ENCODE measurements at places on chromosomes 2 and 18. TPM values are rescaled to one million over a fixed set of nuclear protein-coding genes. Genes with fewer than 3 reads are reported as not detected.

DNA sequence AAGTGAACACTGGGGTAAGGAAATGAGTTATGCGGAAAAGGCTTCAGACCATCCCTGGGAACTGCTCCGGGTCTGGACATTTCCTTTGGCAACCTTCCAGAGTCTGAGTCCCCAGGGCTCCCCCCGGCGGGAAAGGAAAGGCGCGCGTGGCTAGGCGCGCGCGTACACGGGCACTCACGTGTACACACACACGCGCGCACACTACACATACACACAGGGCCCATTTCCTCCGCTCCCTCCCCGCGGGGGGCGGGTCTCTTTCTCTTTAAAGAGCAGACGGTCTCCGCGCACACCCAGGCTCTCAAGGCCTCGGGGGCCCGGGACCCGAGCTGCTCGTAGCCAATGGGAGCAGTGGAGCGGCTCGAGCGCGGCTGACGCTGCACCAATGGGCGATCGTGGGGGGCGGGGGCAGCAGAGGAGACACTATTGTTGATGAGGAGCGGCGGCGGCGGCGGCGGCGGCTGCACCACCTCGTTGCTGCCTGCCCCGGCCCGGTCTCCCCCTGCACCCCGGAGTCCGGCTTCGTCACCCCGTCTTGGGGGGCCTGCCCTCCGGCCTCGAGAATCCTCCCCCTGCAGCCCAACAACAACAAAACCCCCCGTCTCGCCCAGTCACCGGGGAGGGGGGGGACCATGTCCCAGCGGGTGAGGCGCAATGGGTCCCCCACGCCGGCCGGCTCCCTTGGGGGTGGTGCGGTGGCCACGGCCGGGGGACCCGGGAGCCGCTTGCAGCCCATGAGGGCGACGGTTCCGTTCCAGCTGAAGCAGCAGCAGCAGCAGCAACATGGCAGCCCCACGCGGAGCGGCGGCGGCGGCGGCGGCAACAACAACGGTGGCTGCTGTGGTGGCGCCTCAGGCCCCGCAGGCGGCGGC lies at the start of gene FAM117B:
Gene FAM117B (plus strand): TSS at position 414 of the 872 bp plus-strand sequence. CDS start 219 bp downstream, at position 633.
- peak; percentile 99 for DNase-seq

DNA sequence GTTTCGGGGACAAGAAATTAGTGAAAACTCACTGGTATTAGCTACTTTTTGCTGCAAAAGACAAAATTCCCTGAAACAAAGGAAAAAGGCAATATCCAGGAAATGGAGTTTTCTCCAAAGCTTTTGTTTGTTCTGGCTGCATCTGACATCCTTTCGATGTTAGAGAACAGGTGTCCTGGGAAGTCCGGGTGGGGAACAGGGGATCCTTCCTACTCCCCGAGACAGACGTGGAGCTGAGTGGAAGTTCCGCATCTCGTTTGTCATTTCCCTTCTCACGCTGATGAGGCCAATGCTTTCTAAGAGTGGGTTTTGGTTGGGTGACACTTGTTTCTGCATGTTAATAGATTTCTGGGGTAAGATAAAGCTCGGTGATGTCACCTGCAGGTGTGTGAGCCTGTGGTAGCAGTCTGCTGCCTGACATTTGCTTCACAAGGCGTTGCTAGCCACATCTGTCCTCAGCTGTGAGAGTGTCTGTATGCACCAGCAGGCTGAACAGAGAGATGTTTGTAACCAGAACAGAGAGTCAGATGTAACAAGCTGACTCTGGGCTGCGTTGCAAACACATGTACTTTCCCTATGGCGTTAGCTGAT lies 125.9 kb downstream of the ACOXL start:
- DNase-seq = no peak

DNA sequence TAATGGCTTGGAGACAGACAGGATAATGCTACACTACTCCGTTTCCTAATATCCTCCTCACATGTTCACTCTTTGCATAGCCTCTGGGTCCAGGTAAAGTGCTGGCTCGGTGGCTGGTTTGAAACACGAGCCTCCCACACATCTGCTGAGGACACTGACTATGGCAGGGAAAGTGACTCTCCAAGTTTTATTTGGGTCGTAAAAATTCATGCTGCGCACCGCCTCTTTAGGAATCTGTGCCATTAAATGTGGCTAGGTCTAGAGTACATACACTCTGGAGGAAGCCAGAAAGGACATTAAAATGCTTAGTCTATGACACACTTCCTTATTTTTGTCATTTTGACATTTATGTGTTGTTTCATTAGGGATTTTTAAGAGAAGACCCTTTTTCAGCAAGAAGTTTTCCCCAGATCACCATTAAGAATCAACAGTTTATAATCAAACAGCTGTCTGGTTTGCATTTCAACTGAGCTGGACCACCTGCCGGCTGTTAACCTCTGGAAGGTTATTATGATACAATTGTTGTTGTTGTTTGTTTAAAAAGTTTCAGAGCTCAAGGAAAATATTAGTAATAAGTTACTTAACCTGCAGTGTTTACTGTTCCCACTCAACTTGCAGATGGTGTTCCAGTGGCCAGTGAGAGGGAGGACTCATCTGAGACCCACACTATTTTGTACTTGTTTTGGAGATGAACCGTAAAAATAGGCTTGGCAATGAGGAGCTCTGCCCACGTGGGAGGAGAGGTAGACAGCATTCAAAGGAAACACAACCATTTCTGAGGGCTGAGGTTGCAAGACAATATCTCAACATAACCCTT lies 443.3 kb upstream of the MEIS1 start:
- no peak for DNase-seq

- no peak for DNase-seq
Observed at GRCh38 chr2:30109856-30110255, 37.0 kb upstream of the YPEL5 start.

Gene IHH
- polyA plus RNA-seq = 2.0 TPM

Gene MYO5B
- 0.92 TPM for polyA plus RNA-seq

Gene TCF23
- polyA plus RNA-seq = not detected

DNA sequence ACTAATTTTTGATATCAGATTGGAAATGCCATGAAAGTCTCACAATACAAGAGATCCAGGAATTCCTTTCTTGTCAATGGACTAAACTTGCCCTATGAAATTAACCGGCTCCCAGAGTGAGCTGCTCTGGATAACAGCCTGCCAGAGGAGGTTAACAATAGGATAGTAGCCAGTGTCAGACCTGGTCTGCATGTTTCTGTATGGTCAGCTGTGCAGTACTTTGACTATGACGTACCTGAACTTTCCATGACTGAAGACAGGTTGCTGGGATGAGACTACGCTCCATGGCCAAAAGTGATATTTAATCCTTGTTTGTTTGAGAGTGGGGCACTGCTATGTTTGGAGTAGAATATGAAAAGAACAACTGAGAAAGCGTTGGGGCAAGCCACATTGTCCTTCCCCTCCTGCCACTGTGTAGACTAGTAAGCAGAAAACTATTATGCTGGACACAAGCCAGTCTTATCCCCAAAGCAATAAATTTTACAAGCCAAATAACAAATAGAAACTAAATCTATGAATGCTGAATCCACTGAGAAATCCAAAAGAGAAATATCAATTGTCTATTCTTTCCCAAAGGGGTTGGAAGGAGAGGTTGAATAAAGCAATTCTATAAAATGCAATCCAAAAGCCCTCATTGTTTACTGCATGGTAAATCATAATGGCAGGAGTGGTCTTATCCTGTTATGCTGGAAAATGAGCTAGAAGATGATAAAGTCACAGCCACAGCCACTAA lies 115.5 kb upstream of the CYP26B1 start:
- no peak for DNase-seq

- no peak for DNase-seq
Observed at GRCh38 chr18:77076111-77076510, 56.5 kb downstream of the MBP start.

GRCh38 chr2:217289177-217289906 lies 429.5 kb upstream of the TNP1 start:
- DNase-seq = no peak

DNA sequence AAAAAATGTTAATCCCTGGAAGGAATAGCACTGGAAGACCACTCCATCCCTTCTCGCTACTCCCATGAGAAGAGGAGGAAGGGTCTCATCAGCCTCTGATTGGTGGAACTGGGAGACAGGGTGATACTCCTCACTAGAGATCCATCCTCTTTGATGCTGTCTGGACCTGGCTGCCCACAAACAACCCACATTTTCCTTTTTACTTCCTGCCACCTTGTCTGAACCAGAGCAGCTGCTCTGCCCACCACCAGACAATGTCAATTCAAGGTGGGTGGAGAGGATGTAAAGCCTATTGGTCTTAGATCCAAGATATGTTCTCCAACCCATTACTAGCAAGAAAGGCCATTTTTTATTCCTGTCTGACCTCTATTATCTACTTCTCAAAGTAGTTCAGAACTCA lies 246.9 kb upstream of the TANK start:
- DNase-seq = no peak

GRCh38 chr2:101109451-101110118 lies 41.6 kb downstream of the TBC1D8 start:
- no peak for DNase-seq

All from aorta (tissue), 5 donors.